SIG-M5 (cell line): ENCODE measurements at places on chromosomes 3 and 15.

GRCh38 chr3:117836296-117836695, 1126.7 kb downstream of the TUSC7 start:
- no peak for DNase-seq

DNA sequence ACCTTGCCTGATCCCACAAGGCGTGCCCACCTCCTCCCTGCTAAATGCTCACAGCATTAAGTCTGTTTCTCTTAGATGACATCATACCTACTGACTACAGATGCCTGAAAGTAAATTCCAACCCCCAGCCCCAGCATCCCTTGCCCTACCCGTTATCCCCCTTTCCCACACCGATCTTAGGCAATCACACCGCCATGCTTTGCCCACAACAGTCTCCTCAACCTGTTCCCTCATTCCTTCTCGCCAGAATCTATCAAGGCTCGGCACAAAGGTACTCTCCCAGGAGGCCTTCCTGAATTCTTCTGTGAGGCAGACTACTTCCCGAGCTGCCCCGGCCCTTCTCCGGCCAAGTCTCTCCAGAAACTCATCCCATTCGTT, 789 bp upstream of the SEC61A1 start:
- DNase-seq: no peak

GRCh38 chr3:102206511-102207031, 228.2 kb upstream of the ZPLD1 start:
- no peak for DNase-seq

- DNase-seq: no peak
Measured at GRCh38 chr3:72950801-72951200, 45.8 kb upstream of the PPP4R2 start.

- DNase-seq: no peak
Measured at GRCh38 chr3:37041546-37042195, 48.4 kb downstream of the MLH1 start.

DNA sequence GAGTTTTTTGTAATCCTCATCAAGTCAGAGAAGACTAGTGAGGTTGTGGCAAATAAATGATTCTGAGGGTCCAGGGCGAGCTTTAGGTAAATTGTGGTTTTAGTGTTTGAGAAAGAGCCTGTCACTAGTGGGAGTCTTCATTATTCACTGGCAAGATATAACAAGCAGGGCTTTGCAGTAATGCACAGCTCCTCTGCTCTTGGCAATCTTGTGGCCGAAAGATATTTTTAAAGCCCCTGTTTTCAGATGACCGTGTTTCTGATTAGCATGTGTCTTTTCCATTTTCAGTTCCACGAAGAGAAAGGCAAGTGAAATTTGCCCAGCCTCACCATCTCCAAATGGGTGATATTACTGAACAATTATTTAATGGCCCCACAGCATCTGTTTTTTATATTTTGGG, 154.0 kb upstream of the BCL6 start:
- no peak for DNase-seq

DNA sequence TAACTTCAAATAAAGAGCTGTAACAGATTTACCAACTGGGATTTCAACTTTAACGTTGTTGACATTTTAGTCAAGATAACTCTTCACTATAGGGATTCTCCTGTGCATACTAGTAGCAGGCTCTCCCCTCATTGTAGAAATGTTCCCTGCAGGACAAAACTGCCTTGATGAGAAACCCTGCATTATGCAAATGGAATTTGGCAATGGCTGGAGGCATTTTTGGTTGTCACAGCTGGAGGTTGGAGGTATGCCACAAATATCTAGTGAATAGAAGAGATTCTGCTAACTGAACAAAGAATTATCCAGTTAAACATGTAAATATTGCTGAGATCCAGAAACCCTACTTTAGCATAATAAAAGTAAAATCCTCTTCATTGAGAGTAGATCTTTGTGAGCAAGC, 928.8 kb upstream of the ALCAM start:
- no peak for DNase-seq

DNA sequence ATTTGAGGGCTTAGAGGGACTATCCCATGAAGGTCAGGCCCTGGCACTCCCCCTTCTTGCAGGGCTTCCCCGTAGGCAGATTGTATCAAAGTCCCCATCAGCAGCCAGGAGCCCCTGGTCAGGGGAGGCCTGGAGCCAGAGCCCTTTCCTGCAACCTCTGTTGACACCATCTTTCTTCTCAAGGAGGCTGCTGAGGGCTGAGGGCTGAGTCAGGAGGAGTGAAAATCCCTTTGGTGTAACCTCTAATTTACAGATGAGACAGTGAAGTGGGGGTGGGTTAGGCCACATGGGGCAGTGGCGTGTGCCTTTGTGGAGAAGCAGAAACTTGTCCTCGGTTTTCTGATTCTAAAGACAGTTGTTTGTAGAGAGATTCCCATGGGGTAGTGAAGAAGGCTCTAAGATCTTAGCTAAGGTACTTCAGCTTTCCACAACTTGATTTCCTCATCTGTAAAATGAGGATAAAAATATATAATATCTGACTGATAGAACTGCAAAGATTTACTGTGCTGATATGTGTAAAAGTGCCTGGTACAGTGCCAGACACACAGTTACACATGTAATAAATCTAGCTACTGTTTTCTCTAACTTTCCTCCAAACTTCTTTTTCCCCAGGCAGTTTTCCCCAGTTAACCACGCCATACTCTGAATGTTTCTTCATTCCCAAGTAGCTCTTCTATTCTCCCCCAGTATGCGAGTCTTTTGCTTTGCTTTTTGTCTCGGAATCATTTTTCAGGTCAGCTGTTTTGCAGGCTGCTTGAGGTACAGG, 249.4 kb upstream of the TPM1 start:
- no peak for DNase-seq

GRCh38 chr3:13249664-13250390, 170.3 kb downstream of the NUP210 start:
- DNase-seq: no peak

GRCh38 chr3:99641982-99642381, 3.6 kb downstream of the COL8A1 start:
- no peak for DNase-seq

GRCh38 chr3:126365351-126366277, 8.4 kb upstream of the KLF15 start:
- DNase-seq: no peak

DNA sequence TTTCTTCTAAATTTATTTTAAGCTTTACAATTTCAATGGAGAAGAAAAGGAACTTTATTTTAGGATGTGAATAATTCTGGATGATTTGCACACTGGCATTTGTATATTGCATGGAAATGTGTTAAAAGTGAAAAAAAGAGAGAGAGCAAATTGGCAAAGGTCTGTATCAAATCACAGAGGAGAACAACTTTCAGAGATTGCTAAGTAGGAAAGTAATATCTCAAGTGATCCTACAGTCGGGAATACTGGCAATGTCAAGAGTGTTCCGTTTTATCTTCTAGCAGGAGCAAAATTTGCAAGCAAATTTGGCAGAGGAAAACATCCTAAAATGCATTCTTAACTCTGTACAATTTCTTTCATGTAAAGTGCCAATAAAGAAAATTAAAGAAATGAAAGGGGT, 97.1 kb upstream of the TMC3 start:
- DNase-seq: no peak

GRCh38 chr3:192422997-192423342, 304.4 kb downstream of the FGF12 start:
- DNase-seq: no peak

- DNase-seq: peak; percentile 19
Measured at GRCh38 chr3:63967675-63968611, 55.4 kb downstream of the PSMD6 start.

- no peak for DNase-seq
Measured at GRCh38 chr3:175207361-175207760, 348.2 kb downstream of the NAALADL2 start.

GRCh38 chr3:128794770-128795649, 69.0 kb downstream of the RAB7A start:
- no peak for DNase-seq

GRCh38 chr3:113898892-113899291, 48.9 kb upstream of the ZDHHC23 start:
- peak; percentile 65 for DNase-seq

GRCh38 chr3:63674586-63674985, 22.1 kb downstream of the SNTN start:
- no peak for DNase-seq
